Left kidney (tissue), 8 donors: ENCODE measurements at places on chromosomes 4 and X. TPM values are rescaled to one million over a fixed set of nuclear protein-coding genes. Genes with fewer than 3 reads are reported as not detected.

DNA sequence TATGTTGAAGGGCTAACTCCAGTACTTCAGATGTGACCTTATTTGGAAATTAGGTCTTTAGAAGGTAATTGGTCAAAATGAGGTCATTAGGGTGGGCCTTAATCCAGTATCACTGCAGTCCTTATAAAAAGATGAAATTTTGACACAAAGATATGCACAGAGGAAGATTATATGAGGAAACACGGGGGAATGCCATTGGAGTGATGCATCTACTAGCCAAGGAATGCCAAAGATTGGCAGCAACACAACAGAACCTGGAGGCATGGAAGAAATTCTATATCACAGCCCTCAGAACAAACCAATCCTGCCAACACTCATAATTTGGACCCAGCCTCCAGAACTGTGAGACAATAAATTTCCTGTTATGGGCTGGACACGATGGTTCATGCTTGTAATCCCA lies 17.6 kb downstream of the TRIM61 start:
- DNase-seq, result no peak

DNA sequence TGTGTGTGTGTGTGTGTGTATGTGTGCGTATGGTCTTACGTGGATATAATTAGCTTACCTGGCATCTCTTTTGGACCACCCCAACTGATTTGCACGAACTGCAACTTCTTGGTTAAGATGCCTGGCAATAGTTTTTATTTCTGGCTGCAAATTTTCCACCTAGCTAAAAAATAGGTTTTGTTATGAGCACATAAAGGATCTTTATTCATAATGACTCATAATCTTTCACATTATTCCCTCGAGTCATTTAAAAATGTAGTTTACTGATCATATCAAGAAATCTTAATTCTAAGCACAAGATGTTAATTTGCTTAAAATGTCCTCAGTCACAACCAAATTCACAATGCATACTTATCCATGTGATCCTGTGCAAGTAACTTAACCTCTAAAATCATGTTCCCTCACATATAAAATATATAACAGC lies 1.5 kb downstream of the COX18 start:
- DNase-seq, result peak; percentile 13

The LRRC66 gene
- 1.3 TPM for polyA plus RNA-seq

The LUZP4 gene
- not detected for polyA plus RNA-seq

DNA sequence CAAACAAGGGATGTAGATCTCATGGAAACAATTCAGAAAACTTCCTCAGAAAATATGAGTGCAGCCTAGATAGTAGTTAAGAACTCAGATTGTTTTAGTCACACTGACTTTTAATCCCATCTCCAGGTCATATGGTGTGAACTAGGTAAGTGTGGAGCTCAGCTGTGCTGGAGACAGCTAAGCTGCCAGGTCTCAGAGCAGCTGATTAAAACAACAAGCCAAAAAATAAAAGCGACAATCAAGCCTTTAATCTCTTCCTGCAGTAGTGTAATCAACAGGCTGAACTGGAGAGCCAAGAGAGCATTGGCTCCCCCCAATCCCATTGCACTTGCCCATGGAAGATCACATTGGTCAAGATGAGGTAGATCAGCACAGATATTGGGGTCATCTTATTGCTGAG lies 98.3 kb upstream of the ATOH1 start:
- DNase-seq, result no peak

DNA sequence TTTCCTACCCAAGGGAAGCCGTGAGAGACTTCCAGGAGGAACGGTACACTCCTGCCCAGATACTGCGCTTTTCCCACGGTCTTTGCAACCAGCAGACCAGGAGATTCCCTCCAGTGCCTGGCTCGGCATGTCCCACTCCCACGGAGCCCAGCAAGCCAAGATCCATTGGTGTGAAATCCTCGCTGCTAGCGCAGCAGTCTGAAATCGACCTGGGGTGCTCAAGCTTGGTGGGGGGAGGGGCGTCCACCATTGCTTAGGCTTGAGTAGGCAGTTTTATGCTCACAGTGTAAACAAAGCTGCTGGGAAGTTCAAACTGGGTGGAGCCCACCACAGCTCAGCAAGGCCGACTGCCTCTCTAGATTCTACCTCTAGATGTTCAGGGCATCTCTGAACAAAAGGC lies 284.8 kb upstream of the FGF13 start:
- DNase-seq, result no peak
